ENCODE measurements at places on chromosomes 7 and 10.

- no peak for DNase-seq
Observed at GRCh38 chr7:131967216-131967730, 410.8 kb upstream of the PODXL start.

DNA sequence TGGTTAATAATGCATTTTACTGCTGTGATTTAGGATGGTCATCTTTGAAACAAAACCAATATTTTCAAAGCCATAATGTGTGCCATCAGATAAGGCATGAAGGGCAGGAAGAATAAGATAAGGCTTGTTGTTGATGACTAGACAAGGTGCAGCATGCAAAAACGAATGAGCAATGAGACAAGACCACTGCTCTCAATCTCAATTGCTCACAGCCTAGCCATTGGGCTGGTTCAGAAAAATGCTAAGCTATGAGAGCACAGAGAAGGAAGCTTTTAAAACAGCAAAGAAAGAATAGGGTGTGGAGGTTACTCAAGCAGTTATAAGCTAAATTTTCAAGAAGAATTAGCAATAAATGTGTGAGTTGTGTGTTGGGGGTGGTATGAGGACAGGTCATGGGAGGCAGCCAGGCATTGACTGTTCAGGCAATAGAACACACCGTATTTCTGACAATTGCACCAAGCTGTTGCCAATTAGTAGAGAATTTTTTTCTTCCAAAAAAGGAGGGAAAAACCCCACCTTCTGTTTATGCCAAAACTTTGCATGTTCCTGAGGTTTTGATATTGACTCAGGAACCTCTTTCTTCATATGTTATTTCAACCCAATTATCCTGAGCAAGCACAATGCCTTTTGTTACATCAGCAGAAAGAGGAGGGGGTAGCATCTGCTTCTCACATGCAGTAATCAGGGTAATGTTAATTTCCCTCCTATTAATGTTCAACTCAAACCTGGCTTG lies 276.5 kb downstream of the HDAC9 start:
- peak; percentile 56 for DNase-seq

GRCh38 chr10:90112681-90113080 lies 411.3 kb downstream of the KIF20B start:
- no peak for DNase-seq

- peak; percentile 69 for DNase-seq
Observed at GRCh38 chr7:43260980-43261878, 148.8 kb downstream of the HECW1 start.

- DNase-seq, result no peak
Observed at GRCh38 chr10:64765498-64765897, 1244.3 kb downstream of the REEP3 start.

- no peak for DNase-seq
Observed at GRCh38 chr10:453647-454046, 235.8 kb downstream of the DIP2C start.

DNA sequence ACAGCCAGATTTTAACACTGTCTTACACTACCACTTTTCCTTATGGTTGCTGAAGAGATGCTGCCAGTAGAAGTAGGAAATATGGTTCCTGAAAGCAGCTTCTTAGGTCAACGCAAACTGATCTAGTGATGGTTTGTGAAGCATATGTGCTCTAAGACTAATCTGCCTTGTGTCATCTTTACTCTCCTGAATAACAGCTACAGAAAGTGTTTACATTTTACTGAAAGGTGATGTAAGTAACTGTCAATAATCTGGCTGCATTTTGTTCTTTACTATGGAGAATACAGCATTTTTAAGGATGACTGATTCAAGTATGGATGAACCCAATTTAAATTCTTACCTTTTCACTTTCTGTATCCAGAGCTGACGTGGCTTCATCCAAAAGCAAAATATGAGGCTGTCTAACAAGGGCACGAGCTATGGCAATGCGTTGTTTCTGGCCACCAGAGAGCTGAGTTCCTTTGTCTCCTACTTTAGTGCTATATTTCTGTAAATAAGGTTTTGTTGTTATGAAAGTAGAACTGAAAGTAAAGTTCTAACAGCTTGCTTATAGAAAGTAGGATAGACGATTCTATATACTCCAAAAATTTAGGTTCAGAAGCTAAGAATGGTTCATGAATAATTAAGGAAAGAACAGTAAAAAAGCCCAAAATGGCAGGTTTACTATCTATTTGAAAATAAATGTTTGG lies 30.2 kb upstream of the ABCB4 start:
- DNase-seq, result no peak

GRCh38 chr7:44276571-44277221 lies 48.7 kb downstream of the CAMK2B start:
- no peak for DNase-seq

- no peak for DNase-seq
Observed at GRCh38 chr10:77349226-77349625, 288.4 kb downstream of the KCNMA1 start.

DNA sequence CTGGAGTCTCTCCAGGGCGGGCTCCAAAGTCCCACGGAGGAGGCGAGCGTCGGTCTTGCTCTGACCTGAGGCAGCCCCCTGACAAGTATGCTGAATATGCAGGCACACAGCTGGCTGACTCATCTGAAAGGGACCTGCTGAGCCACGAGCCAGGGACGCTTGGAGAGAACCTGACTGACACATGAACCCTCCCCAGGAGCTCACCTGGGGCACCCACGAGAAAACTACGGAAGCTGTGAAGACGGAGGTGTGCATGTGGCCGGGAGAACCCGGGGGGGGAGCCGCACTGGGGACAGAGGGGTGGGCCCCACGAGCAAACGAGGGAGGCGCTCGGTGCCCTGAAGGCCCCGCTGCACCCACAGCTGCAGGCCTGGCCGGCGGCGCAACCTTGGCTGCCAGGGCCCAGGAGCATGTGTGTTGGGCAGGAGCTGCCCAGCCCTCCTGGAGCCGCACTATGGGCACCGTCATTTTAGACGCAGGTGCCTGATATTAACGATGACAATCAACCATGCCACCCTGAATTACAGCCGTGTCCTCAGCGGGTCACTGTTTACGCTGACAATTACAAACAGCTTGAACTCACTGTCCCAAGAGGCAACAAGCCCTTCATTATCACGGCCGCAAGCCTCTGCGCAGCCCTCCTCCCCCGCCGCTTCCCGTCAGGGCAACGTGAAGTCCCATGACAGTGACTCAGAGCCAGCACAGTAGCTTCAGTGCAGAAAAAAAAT lies 64.7 kb downstream of the DIP2C start:
- no peak for DNase-seq

- no peak for DNase-seq
Observed at GRCh38 chr7:1344421-1344820, 111.7 kb downstream of the UNCX start.

- no peak for DNase-seq
Observed at GRCh38 chr10:84054743-84055142, 84.6 kb upstream of the GHITM start.

DNA sequence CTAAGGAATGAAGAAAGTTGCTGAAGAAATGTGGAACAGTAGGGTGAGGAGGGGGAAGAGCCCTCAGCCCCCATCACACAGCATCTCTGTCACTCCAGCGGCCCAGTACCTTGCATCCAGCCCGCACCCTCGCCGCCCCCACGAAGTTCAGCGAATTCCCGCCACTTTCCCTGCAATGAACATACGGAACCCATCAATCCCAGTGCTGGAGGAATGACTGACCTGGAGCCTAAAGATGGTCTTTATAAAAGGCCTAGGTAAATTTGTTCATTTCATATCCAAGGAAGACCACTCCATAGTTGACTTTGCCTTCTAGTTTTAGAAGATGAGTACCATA lies 779 bp upstream of the KIF5B start:
- DNase-seq, result no peak

- DNase-seq, result no peak
Observed at GRCh38 chr7:92674379-92674778, 84.2 kb upstream of the FAM133B start.

- DNase-seq, result no peak
Observed at GRCh38 chr7:26686448-26686981, 177.9 kb downstream of the SKAP2 start.

GRCh38 chr10:106957823-106958588 lies 206.5 kb downstream of the SORCS1 start:
- DNase-seq, result no peak

DNA sequence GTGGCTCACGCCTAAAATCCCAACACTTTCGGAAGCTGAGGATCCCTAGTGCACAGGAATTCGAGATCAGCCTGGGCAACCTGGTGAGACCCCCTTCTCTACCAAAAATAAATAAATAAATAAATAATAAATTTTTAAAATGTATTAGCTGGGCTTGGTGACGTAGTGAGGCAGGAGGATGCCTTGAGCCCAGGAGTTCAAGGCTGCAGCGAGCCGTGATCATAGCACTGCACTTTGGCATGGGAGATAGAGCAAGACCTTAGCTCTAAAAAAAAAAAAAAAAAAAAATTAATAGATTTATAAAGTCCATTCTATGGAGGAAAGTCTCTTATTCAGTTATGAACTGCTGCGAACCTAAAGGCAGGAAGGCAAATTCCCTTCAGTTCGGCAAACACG lies 1.1 kb upstream of the PTPN12 start:
- DNase-seq, result no peak

DNA sequence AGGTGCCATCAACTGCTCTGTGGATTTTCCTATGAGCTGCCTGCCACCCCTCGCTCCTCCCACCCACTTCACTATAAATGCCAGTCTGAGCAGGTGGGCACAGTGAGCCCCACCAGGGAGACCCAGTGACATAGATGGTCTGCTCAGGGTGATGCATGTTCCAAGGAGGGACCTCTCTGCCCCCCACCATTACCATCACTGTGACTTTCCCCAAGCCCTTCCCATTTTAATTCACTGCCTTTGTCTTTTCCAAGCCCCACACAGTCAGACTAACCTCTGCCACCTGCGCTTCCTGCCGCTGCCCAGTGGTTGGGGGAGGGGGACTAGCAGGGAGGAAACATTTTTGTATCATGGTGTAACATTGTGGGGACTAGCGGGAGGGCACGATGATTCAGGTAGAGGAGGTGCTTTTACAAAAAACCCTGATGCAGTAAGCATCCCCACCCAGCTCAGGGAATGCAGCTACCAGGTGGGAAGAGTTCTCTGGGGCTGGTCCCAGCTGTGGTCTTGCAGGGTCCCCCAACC lies 24.6 kb downstream of the PRSS2 start:
- no peak for DNase-seq

- DNase-seq, result no peak
Observed at GRCh38 chr7:91082852-91083495, 181.3 kb upstream of the FZD1 start.

DNA sequence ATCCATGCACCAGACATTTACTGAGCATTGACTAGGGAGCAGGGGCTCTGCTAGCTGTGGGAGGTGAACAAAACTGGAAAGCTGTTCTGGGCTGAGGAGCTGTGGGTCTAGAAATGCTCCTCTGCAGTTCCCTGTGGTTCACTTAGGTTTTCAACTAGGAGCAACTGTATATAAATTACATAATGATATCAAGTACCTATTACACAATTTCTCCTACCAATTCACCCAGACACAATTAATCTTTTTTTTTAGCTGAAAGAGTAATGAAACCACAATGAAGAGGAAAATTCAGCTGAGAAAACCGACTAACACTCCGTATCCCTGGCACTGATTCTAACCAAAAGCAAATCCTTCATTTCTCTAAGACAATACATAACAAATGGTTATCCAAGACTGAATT lies 39.4 kb downstream of the COL28A1 start:
- DNase-seq, result peak; percentile 47

DNA sequence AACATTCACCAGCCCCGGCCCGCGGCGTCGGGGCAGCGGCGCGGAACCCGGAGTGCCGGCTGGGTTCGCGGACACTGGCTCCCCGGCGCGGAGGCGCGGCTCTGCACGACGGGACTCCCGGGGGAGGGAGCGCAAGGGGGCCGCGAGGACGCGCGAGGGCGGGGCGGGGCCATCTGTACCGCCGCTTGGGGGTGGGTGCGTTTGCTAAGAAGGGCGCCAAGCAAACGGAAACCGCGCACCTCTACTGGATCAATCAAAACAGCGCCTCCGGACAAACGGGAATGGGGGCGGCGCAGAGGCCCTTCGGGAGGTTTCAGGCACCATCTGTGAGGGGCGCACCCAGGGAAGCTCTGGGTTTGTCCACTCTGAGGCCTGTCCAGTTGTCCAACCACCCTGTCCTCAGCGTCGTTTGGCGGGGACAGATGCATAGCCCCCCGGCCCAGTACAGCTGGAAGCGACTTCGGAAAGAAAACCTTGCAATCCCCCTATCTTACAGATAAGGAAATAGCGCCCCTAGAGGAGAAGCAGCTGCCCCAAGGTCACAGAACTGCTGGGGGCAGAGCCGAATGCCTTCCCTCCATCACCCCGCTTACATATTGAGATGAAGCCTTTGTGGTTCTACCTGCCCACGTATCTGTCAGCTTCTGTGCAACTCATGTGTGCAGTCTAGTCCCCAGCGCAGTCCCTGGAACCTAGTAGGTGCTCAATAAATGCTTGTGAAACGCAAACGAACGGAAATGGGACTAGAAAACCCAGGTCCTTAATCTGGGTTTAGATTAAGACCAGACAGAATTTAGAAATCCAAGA lies 10.7 kb upstream of the SLIT1 start:
- DNase-seq, result no peak

DNA sequence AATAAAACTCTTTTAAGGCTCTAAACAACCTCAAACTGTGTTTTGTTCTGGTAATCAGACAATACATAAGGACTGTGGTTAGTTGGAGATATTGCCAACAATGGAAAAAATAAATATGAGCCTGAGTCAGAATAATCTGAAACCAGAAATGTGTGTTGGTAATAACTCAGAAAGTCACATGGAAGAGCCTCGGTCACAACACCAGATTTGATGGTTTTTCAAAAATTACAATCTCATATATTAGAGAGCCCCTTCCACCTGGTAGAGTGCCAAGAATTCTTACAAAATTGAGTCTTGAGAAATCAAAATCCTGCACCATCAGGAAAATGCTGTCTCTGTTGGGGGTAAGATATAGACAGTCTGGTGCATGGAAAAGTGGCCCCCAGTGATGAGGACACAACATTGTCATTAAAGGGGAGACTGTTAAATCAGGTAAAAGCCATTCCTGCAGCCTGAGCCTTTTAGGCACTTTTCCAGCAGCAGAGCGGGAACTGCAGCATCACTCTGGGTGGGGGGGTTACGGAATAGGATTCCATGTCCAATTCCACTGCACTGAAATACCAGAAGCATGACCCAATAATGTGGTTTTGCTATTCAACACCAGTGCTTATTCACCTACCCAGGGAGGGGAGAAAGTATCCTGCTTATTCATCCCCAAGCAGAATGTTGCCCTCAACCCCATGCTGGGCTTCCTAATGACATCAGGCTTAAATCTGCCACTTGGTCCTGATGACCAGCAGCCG lies 9.5 kb upstream of the ADAM12 start:
- DNase-seq, result peak; percentile 97

- no peak for DNase-seq
Observed at GRCh38 chr7:41351091-41351490, 351.8 kb downstream of the INHBA start.

DNA sequence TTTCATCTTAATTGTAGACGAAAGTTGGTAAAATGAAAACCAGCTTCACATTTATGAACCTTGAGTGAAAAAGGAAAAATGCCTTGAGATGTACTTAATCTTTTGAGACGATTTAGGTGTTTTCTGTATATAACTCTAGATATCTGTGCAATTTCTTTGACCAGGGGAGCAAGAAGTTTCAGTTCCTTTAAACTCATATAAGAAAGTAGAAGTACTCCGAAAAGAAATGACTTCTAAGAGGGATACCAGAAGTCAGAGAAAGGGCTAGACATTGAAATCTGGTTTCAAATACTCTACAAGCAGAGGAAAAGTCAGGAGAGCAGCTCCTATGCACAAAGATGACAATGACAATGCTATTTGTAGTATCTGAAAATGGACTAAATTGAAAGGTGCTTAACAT lies 303.7 kb downstream of the BAMBI start:
- no peak for DNase-seq

GRCh38 chr7:70210936-70211310 lies 612.6 kb downstream of the AUTS2 start:
- no peak for DNase-seq

GRCh38 chr7:110947408-110947807 lies 143.5 kb upstream of the LRRN3 start:
- no peak for DNase-seq

All from fibroblast of skin of left biceps (primary cell).